ENCODE measurements at places on chromosomes 3 and 15.

GRCh38 chr3:37862219-37862902, 681 bp downstream of the CTDSPL start:
- DNase-seq, result peak; percentile 84

- DNase-seq, result no peak
Observed at GRCh38 chr15:53665930-53666329, 93.5 kb downstream of the WDR72 start.

DNA sequence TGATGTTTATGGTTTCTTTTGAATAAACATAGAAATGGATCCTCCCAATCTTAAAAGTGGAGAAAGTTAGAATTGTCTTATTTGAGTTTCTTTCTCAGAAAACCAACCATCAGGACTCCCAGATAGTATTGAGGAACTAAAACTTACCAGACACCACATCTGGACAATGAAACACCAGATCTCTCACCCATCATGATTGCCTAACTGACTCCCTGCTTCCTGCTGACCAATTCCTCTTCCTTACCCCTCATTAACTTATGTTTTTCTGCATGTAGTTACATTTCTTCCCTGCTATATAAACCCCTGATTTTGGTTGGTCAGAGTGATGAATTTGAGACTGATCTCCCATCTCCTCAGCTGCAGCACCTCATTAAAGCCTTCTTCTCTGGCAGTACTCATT, 242.0 kb upstream of the SETMAR start:
- DNase-seq, result no peak

DNA sequence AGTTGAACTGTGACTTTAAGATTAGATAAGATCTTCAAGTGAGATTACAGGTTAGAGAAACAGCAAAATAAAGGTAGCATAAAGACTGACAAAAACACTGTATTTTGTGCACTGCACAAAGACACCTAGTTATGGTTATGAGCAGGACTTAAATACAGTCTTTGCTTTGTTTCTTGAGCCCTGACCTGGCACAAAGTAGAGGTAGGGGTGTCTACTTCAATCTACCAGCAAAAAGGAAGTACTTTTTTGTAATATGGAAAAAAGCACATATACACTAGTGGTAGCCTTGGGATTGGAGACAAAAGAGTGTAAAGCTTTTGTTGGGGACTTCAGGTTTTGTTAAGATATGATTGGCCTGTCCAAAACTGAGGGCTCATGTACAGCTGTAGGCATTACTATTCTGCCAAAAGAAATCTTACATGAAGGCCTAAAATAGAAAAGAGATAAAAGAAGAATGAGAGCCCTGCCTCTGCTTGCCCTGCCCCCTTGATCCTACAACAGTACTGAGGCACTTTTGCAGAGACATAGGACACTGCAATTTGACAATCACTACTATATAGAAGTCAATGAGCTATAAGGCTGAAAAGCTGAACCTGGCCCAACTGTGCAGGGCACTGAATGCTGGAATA, 194.3 kb downstream of the CBLB start:
- DNase-seq, result no peak

DNA sequence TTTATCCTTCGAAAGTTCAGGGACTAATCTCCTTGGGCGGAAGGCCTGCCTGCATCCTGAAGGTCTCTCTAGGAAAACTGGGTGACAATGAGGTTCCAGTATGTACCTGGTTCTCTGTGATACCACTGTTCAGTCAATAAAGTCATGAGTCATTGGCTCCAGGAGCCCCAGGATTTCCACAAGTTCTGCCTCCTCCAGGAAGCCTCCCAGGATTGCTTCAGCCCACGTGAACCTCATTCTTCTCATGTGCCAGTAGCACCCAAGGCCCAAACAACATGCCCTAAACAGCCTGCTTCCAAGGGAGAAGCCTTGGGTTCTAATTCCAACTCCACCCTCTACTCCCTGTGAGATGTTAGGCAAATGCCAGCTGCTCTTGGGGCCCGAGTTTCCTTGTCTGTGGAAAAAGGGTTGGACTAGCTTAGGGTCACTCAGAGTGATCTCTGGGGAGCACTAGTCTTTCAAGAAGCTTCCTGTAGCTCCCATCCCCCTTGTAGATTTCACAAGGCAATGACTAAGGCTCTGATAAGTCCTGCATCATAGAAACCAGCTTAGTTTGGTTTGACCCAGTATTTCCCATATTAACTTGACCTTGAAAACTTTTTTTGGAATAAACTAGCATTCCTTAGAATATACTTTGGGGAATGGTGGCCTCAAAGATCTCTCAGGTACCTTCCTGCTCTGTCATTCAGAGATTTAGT, 118.3 kb upstream of the ATP2B2 start:
- DNase-seq, result no peak

DNA sequence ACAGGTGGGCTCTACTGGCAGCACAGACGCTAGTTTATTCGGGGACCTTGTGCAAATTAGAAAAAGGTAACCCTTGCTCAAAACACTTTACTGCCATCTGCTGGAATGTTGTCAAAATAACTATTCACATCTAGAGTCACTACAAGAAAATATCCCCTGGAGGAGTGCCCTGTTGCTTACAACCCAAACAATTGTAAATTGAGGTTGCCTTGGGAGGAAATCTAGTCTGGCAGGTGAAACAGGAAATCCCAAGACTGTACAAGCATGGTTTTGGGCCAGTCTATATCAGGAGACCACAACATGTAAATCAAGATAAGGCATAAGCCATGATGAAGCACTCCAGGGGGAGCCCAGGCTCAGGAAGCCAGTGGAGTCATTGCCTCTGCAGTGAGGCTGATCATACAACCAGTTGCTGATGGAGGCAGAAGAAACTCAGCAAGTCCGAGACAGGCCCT, 136.8 kb upstream of the ACP3 start:
- peak; percentile 78 for DNase-seq

DNA sequence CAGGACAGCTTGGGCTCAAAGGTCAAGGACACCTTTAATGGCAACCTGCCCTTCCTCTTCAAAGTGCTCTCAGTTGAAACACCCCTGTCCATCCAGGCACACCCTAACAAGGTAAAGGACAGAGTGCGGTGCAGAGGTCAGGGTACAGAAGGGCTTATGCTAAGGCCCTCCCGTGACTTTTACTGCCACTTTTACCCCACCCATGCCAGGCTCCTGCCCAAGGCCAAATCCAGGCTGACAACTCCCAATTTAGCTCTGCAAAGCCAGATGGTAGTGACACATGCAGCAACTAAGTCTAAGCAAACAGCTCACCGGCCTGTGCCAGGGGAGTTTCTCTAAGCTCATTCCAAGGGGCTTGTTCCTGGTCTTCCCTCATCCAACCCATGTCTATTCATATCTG, 1.6 kb downstream of the MPI start:
- no peak for DNase-seq

GRCh38 chr3:136869282-136869681, 7.3 kb downstream of the NCK1 start:
- DNase-seq, result no peak

DNA sequence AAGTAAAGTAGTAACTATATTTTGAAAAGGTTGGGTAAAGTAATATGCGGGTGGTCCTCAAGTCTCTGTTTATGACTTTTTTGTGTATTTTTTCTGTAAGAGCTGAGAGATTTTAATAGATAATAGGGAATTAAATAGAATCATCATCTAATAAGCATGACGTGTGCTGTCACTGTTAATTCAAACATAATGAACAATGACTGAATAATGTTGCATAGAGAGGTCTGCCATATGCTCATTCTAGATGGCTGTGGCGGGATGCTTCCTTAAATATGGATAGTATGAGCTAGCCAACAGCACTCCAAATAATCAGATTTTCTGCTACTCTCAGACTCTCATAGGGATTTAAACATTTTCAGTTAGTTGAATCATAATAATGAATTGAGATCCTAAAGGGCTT, 302.8 kb upstream of the RBMS3 start:
- no peak for DNase-seq

DNA sequence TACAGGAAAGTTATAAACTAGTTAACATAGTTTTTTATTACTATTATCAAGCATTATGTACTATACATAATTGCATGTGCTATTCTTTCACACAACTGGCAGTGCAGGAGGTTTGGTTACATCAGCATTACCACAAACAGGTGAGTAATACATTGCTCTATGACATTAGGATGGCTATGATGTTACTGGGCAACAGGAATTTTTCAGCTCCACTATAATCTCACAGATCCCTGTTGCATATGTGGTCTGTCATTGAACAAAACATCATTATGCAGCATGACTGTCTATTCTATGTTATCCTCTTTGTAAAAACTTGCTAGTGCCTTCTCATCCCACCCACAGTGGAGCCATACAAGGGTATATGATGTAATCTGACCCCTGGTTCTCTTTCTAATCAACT, 36.5 kb upstream of the PDZRN3 start:
- peak; percentile 91 for DNase-seq

DNA sequence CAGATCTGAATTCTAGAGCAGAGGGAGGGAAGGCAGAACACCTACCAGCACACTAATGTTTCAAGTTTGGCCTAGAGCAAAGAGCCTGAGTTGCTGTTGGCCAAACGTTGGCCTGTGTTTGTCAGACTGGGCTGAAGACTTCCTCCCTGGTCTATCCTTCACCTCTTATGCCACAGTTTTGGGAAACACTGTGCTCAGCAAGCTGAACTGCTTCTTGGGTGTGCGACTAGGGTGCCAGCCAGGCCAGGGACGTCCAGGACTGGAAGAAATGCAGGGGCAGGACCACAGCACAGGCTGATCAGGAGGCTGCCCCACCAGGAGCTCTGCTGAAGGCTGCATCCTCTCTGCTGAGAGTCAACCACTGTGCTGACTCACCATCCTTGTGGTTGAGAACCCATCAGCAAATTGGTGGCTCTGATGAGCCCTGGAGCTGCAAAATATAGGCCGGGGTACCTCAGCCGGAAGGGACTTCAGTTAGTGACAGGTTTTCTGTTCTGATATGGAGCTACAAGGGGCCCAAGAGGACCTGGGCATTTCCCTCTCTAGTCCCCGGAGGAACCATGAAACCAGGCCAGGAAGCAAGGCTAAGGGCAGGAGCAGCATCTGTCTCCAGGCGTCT, 131.6 kb upstream of the RASGRP1 start:
- DNase-seq, result peak; percentile 73

GRCh38 chr3:31252216-31253185, 280.2 kb upstream of the STT3B start:
- no peak for DNase-seq

DNA sequence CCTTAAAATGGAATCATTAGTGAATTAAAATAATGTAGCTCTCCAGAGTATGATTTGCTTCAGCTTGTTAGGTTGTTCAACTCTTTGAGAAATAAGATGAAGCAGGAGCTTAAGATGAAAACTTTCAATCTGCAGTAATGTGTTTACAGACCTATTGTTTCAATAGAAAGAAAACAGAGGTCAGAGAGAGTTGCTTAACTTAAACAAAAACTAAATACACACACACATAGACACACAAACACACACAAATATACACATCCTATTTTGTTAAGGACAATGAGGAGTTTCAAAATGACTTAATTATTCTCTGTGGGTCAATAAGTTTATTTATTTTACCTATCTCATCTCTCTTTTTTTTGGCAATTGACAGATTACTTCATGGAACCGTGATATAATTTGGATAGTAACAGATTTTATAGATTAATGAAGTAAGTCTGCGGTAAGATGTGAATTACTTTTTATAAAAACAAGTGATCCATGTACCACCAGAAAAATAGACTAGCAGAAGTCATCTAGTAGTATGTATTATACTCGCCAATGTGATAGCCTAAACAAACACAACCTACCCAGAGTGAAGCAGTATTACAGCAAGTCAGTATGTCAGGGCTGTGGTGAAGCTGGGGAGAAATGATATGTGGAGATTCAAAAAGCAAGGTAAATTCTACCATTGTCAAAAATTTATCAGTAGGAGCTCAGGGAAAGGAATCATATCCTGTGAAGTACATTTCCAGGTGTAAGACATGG, 76.7 kb upstream of the DCBLD2 start:
- DNase-seq, result no peak

DNA sequence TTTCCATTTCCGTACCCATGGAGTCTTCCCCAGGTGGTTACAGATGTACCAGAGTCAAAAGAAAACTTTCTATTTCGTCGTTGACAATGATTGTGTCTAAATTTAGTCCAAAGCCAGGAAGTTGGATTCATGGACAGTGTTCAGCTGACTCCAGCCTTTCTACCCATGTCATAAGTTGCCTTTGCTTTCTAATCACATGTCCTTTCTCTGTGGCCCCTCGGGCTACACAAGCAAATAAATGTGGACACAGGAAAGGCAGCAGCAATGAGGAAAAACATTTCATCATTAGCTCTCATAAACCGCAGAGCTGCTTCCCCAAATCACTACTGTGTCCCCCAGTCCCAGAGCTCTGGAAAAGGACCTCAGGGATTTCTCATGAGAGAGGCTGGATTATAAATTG, 82.0 kb downstream of the USF3 start:
- no peak for DNase-seq

DNA sequence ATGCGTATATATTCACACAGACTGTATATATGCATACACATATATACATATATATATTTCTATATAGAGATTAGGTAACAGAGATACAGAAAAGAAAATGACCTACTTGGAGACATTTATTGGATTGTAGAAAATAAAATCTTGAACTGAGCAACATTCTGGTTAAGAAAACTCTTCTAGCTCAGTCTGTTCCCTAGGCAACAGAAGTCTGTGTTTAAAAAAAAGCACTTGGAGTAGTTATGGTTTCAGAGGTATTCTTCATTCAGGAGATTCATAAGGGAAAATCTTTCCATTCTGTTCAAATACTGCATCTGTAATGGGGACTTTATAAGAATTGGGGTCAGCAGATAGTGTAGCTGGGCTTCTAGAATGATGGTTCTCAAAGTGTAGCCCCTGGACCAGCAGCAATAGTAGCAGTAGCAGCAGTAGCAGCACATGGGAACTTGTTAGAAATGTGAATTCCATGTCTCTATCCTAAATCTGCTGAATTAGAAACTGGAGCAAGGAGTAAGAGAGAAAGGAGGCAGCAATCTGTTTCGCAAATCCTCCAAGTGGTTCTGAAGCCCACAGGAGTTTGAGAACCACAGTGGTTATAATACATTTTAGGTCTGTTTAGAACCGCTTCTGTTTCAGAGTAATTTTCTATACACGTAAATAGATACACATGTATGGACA, 112.8 kb upstream of the TMEM108 start:
- DNase-seq, result no peak

DNA sequence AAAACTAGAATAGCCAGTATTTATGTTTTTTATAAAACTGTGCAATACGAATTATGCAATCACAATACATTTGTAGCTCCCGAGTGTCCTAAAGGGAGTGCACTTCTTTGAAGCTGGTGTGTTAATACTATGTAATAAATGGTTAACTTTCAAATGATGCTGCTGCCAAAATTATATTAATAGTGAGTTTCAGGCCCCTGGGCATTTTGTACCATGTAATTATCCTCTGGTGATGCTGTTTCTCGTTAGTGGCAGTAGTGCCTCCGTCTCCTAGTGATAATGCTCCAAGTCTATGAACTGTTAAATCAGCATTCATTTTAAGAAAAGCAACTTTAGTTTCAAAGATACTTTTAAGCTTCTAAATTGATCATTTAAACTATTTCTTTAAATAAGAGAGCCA, 132.7 kb upstream of the BHLHE40 start:
- no peak for DNase-seq

DNA sequence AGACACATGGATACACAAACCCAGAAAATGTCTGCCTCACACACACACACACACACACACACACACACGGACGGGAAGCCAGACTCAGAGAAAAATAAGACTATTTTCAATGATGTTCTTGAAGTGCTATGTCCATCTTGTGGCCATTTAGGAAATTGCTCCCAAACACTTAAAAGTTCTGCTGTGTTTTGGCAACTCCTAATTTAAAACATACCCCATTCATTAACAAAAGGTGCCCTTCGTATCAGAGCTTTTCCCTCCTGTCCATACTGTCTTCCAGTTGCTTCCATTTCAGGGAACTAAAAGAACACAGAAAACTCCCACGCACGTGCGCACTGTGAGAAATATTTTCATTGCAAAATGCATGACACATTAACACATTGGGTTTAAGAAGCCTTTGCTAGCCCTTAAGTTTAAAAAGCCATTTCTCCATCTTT, 44.6 kb downstream of the SLC12A1 start:
- DNase-seq, result peak; percentile 73

Data from GM23248 (cell line).